ENCODE measurements at places on chromosomes 16 and 17.

DNA sequence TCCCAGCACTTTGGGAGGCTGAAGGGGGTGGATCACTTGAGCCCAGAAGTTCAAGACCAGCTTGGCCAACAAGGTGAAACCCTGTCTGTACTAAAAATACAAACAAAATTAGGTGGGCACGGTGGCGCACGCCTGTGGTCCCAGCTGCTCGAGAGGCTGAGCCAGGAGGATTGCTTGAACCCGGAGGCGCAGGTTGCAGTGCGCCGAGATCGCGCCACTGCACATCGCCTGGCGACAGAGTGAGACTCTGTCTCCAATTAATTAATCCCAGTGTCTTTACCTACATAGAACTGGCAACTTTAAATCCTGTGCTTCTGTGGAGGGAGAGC is 1.5 kb upstream of the ELOB start:
- DNase-seq = no peak

DNA sequence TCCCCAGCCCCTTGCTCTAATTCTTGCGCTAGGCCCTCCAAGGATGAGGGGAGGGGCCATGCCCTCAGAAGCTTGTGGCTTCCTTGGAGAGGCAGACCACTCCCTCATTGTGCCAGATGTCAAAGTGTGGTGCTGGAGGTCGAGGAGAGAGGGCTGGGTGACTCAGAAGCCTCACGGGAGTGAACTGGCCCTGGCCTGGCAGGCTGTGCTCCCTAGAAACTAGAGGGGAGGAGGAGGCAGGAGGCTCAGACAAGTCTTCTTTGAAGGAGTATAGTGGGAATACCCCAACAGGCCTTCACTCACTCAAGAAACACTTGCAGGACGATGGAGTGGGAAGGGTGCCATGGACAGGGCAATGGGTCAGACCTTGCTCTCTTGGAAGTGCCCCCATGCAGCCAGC is 18.5 kb downstream of the ANKRD40 start:
- no peak for DNase-seq

- no peak for DNase-seq
Measured at GRCh38 chr16:88468275-88469129, 15.4 kb downstream of the ZFPM1 start.

- no peak for DNase-seq
Measured at GRCh38 chr16:56357765-56358322, 67.5 kb downstream of the AMFR start.

GRCh38 chr17:81865358-81865732 is 5.0 kb upstream of the P4HB start:
- no peak for DNase-seq

DNA sequence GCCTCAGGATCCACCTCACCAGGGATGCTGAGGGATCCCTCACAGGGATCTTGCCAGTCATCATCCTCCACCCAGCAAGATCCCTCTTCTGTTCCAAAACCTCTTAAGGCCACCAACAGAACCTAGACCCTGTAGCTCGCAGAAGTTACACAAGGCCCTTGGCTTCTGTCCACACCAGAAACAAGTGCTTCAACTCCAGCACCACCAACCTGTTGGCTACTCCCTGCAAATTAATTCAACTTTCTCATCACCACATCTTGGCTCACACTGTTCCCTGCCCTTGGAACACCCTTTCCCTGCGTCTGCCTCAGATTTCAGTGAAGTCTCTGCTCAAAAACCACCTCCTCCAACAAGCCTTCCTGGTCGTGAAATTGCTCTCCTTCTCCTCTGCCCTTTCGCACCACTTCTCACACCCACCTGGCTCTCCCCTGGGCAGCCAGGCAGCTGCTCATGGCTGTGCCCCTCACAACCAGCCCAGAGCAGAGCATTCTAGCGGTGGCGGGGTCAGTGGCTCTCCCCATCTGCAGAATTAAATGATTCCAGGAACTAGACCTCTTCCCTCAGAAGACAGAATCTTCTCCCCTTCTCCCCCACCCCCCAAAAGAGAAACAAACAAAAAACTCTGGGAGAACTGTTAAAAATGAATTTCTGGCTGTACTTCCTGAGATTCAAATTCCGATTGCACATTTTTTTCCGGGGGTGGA is 1.8 kb downstream of the PLLP start:
- no peak for DNase-seq

GRCh38 chr17:50045154-50045553 is 10.8 kb upstream of the ITGA3 start:
- DNase-seq = no peak

GRCh38 chr16:8878523-8878911 is 3.6 kb upstream of the LITAFD start:
- no peak for DNase-seq

DNA sequence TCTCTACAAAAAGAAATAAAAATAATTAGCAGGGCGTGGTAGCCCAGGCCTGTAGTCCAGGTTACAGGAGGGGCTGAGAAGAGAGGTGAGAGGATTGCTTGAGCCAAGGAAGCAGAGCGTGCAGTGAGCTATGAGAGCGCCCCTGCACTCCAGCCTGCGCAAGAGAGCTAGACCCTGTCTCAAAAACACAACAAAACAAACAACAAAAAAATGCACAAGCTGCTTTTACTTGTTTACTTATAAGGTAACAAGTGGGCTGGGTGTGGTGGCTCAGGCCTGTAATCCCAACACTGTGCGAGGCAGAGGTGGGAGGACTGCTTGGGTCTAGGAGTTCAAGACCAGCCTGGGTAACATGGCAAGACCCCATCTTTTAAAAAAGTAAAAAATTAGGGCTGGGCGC is 1.7 kb downstream of the CYTH1 start:
- no peak for DNase-seq

DNA sequence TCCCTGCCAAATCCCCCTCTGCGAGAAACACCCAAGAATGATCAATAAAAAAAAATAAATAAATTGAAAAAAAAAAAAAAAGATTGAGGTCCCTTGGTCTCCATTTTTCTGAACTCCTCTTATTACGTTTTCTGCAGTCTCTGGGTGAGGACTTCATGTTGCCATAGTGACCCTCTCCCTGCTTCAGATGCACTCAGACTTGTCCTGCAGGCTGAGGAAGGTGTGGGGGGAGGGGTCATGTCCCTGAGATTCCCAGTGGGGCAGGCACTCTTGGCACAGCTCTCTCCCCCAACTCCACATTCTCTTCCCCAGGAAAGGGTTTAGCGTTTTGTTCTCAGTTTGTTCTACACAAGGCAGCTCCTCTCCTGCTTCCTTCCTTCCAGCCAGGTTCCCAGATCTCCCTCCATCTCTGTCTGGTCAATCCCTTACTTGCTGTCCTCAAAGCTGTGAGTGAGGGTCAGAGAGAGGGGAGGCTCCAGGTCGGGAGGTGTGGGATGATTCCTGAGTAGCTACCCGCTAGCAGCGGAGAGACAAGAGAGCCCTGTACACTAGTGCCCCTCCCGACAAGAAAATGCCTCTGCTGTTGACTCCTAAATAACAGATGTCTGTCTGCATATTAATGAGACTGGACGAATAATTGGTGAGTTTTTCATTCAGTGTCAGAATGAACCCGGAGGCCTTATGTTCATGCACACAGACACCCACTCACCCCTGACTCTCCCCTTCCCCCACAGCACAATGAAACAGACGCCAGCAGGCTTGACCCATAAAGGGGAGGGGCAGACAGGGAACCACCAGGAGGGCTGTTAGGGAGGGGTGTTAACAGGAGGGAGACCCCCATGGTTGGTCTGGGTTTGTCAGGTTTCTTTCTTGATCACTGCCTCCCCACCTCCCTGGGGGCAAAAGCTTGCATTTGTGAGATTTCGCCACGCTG is 9.2 kb downstream of the RND2 start:
- DNase-seq = no peak

- no peak for DNase-seq
Measured at GRCh38 chr16:64356267-64356666, 765.6 kb downstream of the CDH11 start.

- DNase-seq = no peak
Measured at GRCh38 chr17:77566151-77566550, 392.4 kb upstream of the TNRC6C start.

DNA sequence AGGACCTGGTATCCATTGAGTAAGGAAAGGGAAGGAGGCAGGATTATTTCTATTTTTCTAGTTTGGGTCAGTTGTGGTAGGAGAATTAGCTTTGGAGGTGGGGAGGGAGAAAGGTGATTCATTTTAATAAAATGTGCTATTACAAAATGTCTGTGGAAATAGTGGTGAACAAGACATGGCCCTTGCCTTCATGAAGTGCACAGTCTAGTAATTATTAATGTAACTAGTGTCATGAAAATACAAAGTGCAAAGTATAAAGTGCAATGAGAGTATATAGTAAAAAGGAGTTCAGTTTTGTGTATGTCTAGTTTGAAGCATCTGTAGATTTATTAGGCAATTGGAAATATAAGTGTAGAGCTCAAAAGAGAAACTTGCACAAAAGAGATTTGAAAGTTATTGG is 11.9 kb downstream of the NFATC3 start:
- no peak for DNase-seq

- DNase-seq = no peak
Measured at GRCh38 chr17:37090941-37091340, 142.2 kb downstream of the AATF start.

- DNase-seq = no peak
Measured at GRCh38 chr17:60819447-60820130, 141.9 kb downstream of the BCAS3 start.

- no peak for DNase-seq
Measured at GRCh38 chr17:12959441-12959840, 58.4 kb downstream of the ELAC2 start.

DNA sequence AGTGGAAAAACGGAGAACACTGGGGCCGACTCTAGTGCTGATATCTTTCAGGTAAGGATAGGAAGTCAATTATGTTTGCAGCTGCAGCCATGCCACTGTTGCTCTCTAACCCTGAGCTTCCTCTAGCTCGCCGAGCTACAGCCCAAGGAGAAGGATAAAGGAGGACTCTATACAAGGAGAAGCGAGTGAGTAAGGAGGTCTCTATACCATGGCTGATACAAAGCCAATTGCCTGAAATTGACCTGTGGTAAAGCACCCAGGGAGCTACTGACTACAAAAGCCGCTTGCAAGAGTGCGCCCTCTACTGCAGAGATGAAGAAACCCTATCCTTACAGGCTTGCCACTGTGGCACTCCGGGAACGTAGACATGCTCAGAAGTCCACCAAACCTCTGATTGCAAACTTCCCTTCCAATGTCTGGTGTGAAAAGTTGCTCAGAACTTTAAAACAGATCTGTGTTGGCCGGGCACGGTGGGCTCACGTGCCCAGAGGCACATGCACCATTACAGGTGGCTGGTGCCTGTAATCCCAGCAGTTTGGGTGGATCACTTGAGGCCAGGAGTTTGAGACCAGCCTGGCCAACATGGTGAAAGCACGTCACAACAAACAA is 10.8 kb upstream of the SLC46A1 start:
- peak; percentile 68 for DNase-seq

DNA sequence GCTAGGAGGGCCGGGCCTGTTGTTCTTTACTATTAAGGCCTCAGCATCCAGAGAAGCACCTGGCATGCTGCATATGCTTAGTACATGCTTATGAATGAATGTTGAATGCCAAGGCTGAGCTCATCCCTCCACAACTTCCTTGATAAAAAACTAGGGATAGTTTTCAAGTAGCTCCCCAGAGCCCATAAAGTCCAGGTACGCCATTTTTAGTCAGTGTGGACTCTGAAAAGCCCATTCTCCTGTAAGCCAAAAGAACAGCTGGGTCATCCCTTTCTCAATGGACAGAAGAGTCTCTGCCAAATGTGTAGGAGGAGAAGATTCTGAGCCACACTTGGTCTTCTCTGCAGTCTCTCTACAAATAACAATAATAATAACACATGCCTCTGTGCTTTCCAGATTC is 8.9 kb upstream of the ITGB3 start:
- DNase-seq = no peak

DNA sequence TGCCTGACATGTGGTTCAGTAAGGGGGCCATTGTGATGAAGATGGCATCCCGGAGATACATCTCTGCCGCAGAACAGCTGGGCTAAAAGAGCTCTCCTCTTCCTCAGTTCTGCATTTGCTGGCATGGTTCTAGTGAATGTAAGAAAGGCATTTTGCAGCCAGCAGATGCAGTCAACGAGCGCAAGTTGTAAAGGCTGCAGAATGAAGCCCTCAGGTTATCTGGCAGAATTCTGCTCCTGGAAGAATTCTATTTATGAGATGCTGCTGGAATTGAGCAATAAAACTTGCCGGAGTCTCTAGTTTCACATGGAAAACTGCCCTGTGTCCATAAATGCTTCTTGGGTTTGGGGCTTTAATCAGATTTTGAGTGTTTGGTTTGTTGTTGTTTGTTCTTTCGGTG is 176.8 kb upstream of the HSBP1 start:
- no peak for DNase-seq

DNA sequence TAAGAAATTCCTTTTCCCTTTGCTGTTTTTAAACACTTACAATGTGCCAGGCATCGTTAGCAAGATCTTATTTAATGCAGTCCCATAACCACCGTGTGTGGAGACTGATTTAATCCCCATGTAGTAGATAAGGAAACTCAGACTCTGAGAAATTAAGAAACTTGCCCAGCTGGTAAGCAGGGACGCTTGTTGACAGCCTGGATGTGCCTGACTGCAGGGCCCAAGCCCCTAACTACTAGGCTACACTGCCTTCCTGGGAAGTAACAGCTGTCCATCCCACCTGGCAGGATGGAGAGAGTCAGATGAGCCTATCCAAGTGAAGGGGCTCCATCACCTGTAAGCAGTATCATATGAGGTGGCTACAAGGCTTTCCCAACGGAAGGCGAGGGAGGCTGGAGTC is 23.1 kb downstream of the CDK5RAP3 start:
- DNase-seq = no peak

DNA sequence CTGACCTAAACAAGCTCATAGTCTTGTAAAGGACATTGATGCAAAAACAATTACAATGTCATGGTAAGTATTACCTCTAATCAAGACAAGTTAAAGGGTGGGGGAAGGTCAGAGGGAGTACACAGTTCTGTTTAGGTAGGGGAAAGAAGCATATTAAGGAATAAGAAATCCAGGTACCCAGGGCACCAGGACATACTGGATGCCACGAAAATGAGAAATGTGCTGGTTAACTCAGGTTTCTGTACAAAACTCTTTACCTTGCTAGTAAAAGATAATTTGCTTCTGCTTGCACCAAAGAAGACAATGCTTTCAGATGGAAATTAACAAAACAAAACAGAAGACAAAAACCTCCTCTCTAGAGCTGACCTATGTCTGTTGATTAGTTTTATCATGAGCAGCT is 70.7 kb upstream of the MED13 start:
- DNase-seq = no peak

GRCh38 chr17:80822021-80822699 is 169.5 kb upstream of the CHMP6 start:
- peak; percentile 58 for DNase-seq

Data from natural killer cell treated with Interleukin-12 subunit alpha and Interleukin-12 subunit beta and Interleukin-15 and Interleukin-18, amount 100 ng/mL, for 72 hours (primary cell).